ENCODE measurements at places on chromosomes 7 and 10. TPM values are rescaled to one million over a fixed set of nuclear protein-coding genes. Genes with fewer than 3 reads are reported as not detected.

DNA sequence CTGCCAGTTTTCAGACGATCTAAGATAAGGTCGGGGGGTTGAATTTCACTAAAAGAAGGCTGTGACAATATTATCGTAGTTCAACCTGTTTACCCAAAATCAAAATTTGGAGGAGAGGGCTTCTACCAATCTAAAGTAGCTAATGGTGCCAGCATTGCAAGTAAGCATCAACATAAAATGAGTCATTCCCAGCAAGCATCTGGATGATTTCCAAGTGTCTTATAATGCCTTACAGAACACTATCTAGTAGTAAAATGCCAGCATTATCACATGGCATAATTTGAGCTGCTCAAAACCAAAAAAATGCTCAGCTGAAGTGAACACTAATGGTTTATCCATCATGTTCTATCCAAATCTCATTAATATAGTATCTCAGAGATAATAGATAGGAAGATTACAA, 1193.9 kb downstream of the DNAJB9 start:
- DNase-seq = no peak

DNA sequence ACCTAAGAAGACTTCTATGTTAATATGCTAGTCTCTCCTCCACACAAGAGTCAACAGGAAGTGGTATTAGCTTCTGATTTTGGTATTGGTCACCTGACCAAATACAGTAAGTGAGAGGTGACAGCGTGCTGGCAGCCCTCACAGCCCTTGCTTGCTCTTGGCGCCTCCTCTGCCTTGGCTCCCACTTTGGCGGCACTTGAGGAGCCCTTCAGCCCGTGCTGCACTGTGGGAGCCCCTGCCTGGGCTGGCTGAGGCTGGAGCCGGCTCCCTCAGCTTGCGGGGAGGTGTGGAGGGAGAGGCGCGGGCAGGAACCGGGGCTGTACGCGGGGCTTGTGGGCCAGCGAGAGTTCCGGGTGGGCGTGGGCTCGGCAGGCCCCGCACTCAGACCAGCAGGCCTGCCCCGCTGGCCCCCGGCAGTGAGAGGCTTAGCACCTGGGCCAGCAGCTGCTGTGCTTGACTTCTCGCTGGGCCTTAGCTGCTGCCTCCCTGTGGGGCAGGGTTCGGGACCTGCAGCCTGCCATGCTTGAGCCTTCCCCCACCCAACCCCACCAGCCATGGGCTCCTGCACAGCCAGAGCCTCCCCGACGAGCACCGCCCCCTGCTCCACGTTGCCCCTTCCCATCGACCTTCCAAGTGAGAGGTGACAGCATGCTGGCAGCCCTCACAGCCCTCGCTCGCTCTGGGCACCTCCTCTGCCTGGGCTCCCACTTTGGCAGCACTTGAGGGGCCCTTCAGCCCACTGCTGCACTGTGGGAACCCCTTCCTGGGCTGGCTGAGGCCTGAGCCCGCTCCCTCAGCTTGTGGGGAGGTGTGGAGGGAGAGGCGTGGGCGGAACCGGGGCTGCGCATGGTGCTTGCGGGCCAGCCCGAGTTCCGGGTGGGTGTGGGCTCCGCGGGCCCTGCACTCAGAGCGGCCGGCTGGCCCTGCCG, 4.2 kb upstream of the ACSL5 start:
- no peak for DNase-seq

GRCh38 chr7:52021343-52021742, 704.7 kb upstream of the COBL start:
- DNase-seq = no peak

DNA sequence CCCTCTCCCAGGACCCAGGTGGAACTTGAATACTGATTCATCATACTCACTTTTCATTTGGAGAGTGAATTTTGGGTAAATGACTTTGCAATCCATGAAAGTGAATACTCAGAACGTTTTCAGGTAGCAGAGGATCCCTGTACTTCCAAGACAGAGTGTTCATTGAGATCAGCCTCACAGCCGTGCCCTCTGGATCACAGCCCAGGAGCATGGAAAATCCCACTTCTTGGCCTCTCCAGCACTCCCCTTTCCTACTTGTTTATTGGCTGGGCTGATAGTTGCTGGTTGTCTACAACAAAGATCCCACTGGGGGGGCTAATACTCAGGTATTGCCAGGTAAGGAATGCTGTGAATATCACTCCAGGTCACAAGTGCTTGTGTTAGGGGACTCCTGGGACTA, 5.9 kb downstream of the GCK start:
- DNase-seq = no peak

The MMRN2 gene
- polyA plus RNA-seq = 9.3 TPM

The IRF5 gene
- polyA plus RNA-seq = 14.0 TPM

The PNLIP gene
- polyA plus RNA-seq = 0.18 TPM

Measured in thymus (tissue), 14 donors.